Left lobe of liver (tissue), 2 donors: ENCODE measurements at places on chromosomes 4 and X. TPM values are rescaled to one million over a fixed set of nuclear protein-coding genes. Genes with fewer than 3 reads are reported as not detected.

Gene RIBC1
- 0.38 TPM for total RNA-seq

Gene TBC1D1
- 28.0 TPM for total RNA-seq

Gene PDZD4
- total RNA-seq: 0.91 TPM

Gene ITGB1BP2
- 1.0 TPM for total RNA-seq
